ENCODE measurements at places on chromosomes 3 and 15.

DNA sequence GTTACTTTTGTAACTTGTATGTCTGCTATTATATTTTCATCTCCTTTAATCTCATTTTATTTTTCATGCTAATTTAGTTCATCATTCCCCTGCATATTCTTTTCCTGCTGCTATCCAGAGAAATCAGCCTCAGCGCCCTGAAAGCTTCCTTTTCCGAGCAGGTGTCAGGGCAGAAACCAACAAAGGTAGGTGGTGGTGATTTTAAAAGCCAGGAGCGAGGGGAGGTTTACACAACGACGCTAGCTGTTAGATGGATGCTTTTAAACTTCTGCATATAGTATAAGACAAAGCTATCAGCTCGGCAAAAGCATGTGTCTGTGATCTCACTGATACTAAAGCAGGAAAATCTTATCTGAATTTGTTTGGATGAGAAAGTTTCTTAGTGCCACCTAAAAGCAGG is 75.0 kb downstream of the LRCH3 start:
- DNase-seq: no peak

- no peak for DNase-seq
Measured at GRCh38 chr3:136283627-136284026, 33.5 kb downstream of the PCCB start.

GRCh38 chr3:39149498-39150147 is 3.8 kb downstream of the CSRNP1 start:
- no peak for DNase-seq

- DNase-seq: no peak
Measured at GRCh38 chr3:150958683-150959082, 13.8 kb downstream of the CLRN1 start.

DNA sequence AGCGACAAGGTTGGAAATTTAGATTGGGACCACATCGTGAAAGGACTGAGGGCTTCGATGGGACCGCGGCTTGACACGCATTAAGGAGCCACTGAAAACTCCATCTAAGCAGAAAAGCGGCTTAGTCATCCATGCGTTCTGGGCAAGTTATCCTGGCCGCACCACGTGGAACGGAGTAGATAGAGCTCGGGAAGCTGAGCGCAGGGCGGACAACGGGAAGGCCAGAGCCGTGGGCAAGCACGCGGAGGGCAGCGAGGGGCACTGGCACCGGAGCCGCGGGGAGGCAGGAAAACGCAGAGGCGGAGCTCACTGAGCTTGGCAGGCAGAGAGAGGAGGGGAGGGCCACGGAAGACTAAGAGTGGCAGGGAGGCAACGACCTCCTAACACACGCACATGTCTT is 61.3 kb upstream of the VGLL4 start:
- no peak for DNase-seq

GRCh38 chr3:43766672-43767465 is 76.1 kb downstream of the ABHD5 start:
- DNase-seq: no peak

DNA sequence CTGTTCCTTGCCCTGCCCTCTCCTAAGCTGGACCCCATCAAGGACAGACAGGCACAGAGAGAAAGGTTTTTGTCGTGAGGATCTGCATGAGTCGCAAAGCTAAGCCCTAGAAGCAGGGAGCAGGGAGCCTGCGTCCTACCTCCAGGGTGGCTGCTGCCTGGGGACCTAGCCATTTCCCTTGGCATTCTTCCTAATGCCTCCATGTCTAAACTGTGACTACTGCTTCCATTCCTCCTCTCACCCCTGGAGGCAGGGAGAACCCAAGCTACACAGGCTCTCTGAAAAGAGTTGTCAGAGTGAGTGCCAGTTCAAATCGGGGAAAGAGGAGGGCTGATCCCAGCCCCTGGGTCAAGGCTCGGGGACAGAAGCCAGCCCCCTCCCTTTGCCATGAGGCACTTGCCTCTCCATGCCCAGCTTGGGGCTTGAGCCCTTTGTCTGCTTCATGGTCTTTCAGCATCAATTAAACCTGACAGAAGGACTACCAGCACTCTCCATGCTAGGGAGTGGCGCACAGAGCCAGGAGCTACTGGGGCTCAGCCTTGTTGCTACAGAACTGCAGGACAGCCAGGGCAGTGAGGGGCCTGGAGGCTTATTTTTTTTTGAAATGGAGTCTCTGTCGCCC is 2.4 kb downstream of the GCHFR start:
- DNase-seq: no peak

- no peak for DNase-seq
Measured at GRCh38 chr3:143002083-143002712, 828 bp downstream of the U2SURP start.

- no peak for DNase-seq
Measured at GRCh38 chr3:69352305-69353087, 33.4 kb downstream of the FRMD4B start.

- no peak for DNase-seq
Measured at GRCh38 chr15:40737048-40737447, 18.0 kb downstream of the RMDN3 start.

GRCh38 chr15:83105440-83105839 is 2.0 kb upstream of the TM6SF1 start:
- no peak for DNase-seq

- peak; percentile 32 for DNase-seq
Measured at GRCh38 chr3:67654099-67654843, at the start of gene SUCLG2. Gene SUCLG2 (minus strand): TSS chr3:67654612. CDS start chr3:67654586, 26 bp downstream.

- DNase-seq: no peak
Measured at GRCh38 chr3:150094150-150094933, 123.6 kb upstream of the PFN2 start.

DNA sequence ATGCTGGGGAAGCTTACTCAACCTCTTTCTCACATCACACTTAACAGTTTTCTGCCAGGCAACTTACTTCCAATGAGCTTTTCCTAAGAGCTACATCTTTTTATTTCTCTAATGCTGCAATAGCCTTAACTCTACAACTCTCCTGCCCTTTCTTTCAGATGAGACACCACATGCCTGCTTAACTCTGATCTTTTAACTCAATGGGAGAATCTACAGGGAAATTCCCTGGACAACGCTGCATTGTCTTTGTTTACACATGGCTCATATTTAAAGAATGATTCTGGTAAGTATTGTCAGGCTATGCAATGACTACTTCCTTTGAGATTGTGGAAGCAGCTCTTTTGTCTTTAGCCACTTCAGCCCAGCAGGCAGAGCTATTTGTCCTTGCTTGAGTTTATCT is 353.1 kb upstream of the BCHE start:
- DNase-seq: no peak

- DNase-seq: no peak
Measured at GRCh38 chr3:196236223-196236622, 19.9 kb downstream of the SLC51A start.

DNA sequence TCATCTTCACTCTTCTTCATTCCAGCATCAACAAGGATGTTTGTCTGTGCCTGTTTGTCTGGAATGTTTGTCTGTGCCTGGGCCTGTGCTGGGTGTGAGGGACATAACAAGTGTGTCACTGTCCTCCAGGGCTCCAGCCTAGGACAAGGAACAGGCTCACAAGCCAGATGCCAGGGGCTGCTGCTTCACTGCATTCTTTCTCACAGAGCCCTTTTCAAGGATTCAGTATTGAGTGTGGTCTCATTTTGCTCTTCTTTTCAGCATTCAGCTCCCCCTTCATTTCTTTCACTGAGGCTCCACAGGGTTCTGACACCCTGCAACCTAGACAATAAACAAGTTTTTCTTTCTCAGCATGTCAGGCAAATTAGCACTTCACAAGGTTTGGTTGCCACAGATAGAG is 43.6 kb upstream of the KY start:
- DNase-seq: no peak

- DNase-seq: peak; percentile 11
Measured at GRCh38 chr3:142445816-142446254, 2.0 kb downstream of the XRN1 start.

DNA sequence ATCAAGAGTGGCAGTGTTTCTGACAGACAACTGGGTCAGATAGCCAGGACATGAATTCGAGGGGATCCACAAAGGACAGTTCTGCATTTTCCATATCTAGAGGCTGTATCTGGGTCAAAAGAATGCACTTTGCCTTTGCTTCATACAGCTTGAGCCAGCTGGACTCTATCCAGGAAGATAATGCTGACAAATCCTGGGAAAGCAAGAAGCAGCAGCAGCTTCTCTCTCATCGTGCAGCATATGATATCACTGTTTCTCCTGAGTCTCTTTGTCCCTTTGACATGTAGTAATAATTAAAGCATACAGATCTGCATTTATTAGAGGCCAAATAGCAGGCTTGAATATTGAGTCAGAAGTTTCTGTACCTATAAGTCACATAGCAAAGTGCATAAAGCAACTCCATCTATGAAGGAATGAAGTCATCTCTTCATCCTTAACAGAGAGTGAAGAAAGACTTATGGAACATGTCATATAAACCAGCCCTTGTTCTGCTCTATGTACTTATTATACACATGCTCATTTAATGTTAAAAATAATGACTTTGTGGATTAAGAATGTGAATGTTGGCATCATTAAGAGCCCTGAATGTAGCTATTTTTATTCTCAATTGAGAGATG is 236.8 kb upstream of the GBE1 start:
- no peak for DNase-seq

DNA sequence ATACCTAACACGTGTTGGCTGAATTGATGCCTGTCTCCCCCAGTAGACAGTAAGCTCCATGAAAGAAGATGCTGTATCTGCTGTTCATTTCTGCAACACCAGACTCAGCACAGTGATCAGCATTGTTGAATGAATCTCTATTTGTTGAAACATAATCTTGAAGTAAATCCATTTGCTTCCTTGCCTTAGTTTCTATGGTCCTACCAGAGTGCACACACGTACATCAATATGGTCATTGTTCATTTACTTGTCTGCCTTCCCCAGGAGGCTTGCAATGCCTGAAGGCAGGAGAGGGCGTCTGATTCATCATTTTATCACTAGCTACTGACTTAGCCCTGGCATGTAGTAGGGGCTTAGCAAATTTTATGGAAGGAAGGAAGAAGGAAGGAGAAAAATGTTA is 19.2 kb downstream of the RBP2 start:
- DNase-seq: no peak

- DNase-seq: no peak
Measured at GRCh38 chr15:37361621-37362020, 261.3 kb upstream of the MEIS2 start.

DNA sequence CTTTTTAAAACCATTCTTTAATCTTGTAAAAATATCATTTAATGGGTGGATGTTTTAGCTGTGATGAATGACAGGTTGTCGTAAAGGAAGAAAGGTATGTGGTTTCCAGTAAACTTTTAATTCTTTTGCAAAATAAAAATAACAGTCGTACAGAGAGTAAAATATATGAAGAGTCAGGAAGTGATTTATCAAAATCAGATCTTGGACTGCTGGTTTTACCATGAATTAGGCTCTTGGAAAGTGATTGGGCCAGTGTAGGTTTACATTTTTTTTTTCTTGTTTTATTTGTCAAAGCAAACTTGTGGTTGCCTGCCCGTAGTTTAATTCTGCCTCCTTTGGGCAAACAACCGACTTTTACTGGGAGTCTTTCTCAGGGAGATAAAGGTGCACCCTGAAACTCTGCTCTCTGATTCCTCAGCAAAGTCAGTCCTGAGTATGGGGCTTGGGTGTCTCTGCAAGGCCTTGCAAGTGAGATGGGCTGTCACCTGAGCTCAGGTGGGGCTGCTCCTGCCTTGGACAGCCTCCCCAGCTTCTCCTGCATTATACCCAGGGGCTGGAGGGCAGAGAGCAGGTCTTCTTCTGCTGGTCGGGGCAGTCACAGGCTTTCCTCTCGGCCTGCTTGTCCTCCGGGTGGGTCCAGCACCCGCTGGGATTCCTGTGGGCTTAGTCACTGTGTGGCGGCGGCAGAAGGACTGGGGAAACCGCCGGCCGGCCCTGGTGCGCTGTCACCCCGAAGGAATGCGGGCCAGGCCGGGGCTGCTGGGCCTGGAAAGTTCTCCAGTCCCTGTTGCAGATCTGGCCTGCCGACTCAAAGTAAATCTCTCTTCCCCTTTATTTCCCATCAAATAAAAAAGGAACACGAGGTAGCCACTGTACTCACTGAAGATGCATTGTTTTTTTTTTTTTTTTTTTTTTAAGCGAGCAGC is 79.0 kb downstream of the IGF1R start:
- no peak for DNase-seq

DNA sequence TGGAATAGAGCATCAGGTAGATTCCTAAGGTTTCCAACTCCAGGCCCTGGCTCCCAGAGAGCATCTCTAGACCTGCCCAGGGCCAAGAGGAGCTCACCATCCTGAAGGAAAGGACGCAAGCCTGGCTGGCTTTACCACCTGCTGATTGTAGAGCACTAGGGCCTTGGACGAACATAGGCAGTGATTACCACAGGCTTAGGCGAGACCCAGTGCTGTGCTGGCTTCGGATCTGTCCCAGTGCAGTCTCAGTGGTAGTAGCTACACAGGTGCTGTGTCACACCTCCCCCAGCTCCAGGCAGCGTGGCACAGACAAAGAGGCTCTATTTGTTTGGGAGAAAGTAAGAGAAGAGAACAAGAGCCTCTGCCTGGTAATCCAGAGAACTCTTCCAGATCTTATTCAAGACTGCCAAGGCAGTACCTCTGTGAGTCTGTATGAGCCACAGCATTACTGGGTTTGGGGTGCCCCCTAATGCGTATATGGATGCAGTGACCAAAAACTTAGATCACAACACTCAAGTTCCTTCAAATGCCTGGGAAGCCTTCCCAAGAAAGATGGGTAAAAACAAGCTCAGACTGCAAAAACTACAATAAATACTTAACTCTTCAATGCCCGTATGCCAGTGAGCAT is 25.4 kb downstream of the ISG20 start:
- DNase-seq: no peak

GRCh38 chr15:39084674-39085530 is 496.0 kb upstream of the THBS1 start:
- DNase-seq: no peak

DNA sequence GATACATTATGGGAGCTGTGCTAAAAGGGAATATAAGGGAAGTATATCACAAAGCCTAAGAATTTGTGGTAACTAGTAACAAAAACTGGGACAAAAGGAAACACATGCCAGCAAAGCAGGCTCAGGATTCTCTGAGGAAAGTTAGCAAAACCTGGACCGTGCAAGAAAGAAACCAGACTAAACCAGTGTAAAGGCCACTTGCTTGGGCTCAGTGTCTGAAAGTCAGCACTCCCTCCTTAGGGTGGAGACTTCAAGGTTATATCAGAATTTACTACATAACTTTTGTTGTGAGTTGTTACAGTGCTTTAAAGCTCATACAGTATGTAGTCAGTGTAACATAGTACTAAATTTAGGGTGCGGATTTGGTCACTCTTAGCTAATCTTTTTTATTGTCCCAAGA is 269.9 kb upstream of the GADL1 start:
- DNase-seq: no peak

DNA sequence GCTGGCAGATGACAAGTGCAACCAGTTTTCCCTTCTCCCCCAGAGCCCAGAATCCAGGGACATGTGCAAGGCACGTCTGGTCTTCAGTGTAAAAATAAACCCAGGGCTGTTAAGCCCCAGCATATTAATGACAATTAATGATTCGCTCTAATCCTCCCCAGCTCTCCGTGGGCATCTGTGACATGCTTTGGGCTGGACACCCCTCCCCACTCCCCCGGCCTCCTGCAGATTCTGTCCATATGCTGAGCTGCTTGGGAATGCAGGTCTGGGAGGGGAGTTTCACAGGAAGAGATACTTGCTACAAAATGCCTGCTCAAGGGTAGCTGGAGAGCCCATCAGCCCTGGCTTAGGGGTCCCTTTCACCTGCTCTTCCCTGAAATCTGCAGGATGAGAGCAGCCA is 43.0 kb upstream of the NTRK3 start:
- no peak for DNase-seq

GRCh38 chr3:179921951-179922350 is 114.8 kb downstream of the PEX5L start:
- no peak for DNase-seq

Measured in GM18507 (cell line).